NCI-H82 (cell line): ENCODE measurements at places on chromosomes 7 and 10.

DNA sequence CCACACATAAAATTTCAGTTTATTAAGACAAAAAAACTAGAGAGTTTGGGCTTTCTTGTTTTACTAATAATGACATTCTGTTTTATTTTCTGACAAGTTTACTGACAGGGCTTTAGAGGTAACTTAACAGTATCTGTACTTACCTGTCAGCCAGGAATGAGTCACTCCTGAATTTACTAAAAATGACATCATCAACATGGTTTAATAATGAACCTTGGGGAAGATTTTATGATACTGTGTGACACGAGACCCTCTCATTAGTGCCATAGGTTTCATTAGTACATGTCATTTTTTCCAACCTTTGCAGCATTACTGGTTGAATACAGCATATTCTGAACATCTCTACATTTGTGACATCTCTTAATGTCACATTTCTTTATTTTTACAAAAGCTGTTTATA is 131.1 kb downstream of the KCND2 start:
- no peak for DNase-seq

DNA sequence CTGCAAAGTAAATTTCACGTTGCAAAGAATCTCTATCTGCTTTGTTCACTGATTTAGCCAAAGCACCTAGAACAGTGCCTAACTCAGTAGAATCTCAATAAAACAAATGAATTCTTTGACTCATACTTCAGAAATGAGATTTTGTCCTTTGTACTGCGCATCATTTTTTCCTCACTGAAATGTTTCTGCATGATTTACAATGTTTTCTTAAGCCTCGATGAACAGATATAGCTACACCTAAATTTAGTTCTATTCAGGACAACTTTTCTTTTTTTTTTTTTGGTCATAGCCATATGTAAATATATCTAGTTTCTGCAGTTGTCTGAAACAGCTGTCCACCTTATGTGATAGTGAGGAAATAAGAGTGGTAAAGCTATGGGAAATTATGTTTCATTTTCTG is 15.3 kb downstream of the GNAT3 start:
- no peak for DNase-seq

DNA sequence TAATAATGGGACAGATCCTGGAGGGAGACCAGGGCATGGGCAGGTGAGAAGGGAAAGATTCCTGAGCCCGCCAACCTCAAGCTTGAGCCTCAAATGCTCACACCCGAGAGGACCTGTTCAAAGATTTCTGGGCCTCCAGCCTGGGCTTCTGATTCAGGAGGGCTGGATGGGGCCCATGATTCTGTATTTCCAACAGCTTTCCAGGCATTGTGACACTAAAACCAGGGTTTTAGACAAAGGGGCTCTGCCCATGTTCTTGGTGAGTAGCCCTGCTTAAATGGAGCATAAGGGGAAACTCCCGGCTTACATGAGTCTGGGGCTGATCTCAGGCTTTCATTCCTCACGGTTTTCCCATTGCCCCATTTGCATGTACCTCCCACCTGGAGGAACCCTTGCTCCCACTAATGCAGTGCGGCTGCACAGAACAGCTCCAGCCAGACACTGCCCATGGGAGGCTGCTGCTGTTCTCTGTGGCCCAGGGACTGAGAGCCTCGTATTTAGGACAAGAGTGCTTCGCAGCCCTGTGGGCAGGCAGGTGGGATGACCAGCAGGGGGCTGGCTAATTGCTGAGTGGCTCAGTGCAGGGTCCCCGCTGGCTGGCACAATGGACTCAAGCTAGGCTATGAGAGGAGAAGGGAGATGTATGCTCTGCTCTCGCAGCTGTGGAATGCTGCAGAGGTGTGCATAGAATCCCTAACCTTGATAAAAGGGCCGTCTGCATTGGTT is 135.3 kb upstream of the COBL start:
- peak; percentile 57 for DNase-seq

DNA sequence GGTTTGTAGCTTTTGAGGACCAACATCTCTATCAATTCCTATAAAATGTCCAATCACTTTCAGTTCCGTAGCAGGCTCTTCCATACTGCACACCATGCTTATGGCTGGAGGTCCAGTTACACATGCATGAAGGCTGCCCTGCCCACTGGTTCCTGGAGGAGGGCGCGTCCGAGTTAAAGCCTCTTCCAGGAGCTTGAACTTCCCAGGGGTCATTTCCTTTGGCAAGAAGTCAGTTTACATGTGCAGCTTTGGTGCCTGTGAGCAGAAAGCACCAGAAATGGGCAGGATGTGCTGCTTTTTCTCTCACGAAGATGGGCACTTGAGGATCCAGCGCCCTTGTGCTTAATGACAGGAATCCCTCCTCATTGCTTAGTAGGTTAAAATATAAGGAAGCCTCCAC is 17.6 kb upstream of the PHYH start:
- DNase-seq, result no peak

GRCh38 chr7:147474862-147475261 is 1115.7 kb upstream of the C7orf33 start:
- no peak for DNase-seq

DNA sequence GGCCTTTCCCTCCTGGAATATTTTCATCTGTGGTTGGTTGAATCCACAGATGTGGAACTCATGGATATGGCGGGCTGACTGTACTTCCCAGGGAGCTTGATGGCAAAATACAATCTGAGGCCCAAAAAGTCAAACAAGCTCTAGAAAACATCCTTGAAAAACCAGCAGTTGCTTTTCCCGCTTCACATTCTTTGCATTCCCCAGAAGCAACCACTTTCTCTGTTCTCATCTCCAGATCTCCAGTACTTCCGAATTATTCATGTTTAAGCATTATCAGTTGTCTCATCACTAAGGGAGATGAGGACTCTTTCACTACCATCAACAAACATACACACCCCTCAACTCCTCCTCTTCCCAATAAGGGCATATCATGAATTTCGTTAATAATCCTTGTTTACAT is 55.3 kb downstream of the KIF5B start:
- no peak for DNase-seq

GRCh38 chr10:68231106-68231816 is 652 bp downstream of the ATOH7 start:
- peak; percentile 83 for DNase-seq

- DNase-seq, result no peak
These were observed 228.7 kb upstream of the PTN start for GRCh38 chr7:137572056-137572784.

- peak; percentile 68 for DNase-seq
These were observed 44.9 kb upstream of the ANK3 start for GRCh38 chr10:60434418-60435046.

DNA sequence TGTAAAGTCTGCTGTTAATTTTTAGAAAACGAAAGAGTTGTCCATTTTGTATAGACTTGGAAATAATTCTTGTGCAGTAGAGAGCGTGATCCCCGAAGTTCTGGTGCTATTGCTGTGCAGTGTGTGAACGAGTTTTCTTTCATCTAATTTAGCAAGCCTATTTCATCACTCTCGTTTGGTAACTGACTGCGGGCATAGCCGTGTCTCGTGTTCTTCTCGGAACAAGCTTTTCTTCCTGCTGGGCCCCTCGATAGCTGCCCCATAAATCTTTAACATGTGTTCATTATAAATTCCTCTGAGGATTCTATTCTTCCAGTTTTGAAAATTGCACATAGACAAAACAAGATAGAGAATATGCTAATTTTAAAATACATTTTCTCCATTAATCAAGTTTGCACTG is 622.0 kb upstream of the PFKP start:
- no peak for DNase-seq

- no peak for DNase-seq
These were observed 56.7 kb downstream of the ZNF365 start for GRCh38 chr10:62430881-62431280.

GRCh38 chr7:78014401-78014800 is 215.8 kb downstream of the PHTF2 start:
- DNase-seq, result no peak

DNA sequence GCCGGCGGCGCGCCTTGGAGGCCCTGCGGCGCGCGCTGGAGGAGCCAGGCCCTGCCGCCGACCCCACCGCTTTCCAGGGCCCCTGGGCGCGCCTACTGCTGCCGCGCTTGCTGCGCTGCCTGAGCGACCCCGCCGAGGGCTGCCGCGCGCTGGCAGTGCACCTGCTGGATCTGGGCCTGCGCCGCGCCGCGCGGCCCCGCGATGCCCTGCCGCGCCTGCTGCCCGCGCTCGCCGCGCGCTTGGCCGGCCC is 280 bp downstream of the DNAAF5 start:
- no peak for DNase-seq

- DNase-seq, result peak; percentile 94
These were observed 30.1 kb downstream of the DENND2A start for GRCh38 chr7:140610204-140611165.

GRCh38 chr10:27816320-27816719 is 70.7 kb upstream of the MKX start:
- no peak for DNase-seq

- DNase-seq, result no peak
These were observed 22.5 kb upstream of the HPS1 start for GRCh38 chr10:98469001-98469931.

- no peak for DNase-seq
These were observed 79.7 kb downstream of the LRRC17 start for GRCh38 chr7:102992509-102992937.

DNA sequence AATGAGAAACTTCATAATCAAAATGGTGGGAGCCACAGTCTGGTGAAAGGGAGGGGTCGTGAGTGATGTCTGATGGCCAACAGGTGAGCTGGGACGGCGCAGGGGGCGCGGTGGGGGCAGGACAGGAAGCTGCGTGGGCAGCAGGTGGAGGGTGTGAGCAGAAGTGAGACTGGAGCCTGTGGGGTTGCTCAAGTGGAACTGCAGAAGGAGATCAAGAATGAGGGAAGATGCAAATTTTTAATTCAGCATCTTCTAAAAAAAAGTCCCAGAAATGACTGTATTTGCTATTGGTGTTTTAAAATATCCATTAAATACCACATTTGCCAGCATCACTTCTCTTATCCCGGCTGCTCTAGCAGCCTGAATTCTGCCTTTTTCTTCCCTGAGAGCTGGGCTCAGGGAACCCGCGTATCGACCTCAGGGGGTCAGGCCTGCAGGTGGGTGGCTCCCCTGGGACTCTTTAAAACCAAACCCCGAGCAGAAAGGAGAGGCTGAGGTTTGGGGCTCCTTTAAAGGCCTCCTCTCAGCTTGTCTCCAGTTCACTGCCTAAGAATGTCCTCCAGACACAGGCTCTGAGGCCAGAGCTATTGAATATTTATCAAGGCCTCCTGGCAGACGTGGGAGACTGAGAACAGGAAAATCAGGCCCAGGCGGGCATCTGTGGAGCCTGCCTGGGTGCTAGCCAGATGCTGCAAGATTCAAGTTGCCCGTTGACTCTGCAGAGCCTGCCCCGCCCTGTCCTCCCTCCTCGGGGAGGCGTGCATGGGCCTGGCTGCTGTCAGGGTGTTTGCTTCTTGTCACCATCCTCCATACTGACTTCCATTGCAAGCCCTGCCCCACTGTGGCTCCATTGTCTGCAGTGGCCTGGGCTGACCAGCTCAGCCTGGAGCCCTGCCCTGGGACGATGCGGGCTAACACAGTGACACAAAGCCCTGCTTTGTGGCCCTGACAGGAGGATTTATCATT is 53.9 kb downstream of the SYPL1 start:
- no peak for DNase-seq

GRCh38 chr7:102122026-102122425 is 164.6 kb upstream of the SH2B2 start:
- DNase-seq, result no peak

- DNase-seq, result no peak
These were observed 114.6 kb downstream of the PRKCQ start for GRCh38 chr10:6465437-6465836.

DNA sequence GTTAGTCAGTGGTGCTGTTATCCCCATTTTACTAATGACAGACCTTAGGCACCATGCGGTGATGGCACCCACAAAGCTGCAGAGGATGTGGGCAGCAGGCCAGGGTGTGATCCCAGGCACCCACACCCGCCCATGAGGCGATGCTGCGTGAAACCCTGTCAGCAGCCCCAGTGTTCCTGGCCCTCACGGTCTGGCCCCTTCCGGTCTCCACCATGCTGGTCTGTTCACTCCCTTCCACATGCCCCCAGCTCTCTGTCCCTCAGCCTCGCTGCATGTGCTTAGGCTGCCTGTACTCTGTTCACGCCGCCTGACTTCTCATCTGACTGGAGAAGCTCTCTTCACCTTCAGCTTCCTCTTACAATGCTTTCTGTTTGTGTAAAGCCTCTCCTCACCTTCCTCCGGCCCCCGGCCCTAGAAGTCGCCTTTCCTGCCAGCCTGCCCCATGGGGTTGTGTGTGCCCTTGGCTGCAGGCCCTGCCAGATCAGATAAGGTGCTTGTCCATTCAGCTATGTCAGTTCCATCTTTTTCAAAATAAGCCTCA is 17.6 kb upstream of the ORAI2 start:
- DNase-seq, result no peak

GRCh38 chr7:29587195-29587808 is 23.7 kb downstream of the PRR15 start:
- DNase-seq, result no peak

GRCh38 chr10:73819081-73819480 is 7.7 kb upstream of the NDST2 start:
- DNase-seq, result no peak

DNA sequence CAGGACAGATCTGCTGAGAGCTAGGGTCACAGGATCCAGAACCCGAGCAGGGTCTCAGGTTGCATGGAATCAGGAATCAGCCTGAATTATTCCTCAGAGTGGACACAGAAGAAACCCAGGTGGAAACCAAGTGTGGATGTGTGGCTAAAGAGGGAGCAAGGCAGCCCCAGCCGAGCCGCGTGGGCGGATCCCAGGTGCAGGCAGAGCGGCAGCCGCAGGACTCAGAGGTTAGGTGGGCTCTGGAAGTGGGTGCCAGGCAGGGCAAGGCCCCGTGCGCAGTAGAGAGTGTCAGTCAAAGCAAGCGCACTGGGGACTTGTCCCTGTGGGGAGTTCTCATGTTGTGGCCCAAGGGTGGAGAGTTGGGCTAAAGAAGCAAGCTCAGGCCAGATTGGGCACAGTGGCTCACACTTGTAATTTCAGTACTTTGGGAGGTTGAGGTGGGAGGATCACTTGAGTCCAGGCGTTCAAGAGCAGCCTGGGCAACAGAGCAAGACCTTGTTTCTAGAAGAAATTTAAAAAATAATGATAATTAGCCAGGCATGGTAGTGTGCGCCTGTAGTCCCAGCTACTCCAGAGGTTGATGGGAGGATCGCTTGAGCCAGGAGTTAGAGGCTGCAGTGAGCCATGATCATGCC is 125.9 kb downstream of the CUL2 start:
- no peak for DNase-seq

GRCh38 chr10:102927311-102928010 is 9.4 kb downstream of the CNNM2 start:
- DNase-seq, result no peak

GRCh38 chr10:71948496-71949067 is 15.6 kb upstream of the CHST3 start:
- DNase-seq, result no peak
